ENCODE measurements at places on chromosomes 4 and X.
A peak's percentile ranks its signal among the peaks of the same experiment; 100 is the strongest.

DNA sequence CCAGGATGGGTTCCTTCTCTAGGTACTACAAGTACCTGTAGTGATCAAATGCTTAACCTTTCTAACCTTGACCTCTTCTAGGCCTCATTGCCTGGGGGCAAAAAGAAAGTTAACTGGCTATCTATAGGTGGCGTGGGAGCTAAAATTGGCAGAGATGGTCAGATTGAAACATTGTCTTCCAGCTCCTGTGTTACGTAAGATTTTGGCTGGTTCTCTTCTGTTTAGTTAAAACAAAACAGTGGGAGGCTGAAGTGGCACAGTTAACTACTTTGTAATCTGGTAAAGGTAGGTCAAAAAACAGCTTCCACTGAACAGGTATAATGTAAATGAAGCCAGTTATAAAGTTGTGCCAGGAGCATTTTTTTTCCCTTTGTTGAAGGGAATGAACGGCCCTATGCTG lies 115.2 kb downstream of the MBNL3 start:
- no peak for DNase-seq

DNA sequence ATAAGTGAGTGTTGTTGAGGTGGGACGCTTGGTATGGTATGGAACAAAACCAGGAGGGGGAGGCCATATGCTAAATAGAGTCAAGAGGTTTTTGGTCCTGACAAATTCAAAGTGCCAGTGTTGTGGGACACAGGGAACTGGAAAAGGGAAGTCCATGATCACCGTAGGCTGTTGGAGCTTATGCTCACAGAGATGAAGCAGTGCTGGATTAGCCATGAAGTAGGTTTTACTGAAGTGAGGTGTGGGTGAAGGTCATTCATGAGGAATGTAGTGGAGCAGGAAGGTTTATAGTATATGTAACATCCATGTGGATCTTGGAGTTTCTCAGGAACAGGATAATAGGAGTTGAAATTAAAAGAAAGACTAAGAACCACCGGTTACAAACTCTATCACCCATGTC lies 256.1 kb upstream of the PITX2 start:
- no peak for DNase-seq

- no peak for DNase-seq
Observed at GRCh38 chrX:153443476-153444332, 2.2 kb downstream of the TREX2 start.

DNA sequence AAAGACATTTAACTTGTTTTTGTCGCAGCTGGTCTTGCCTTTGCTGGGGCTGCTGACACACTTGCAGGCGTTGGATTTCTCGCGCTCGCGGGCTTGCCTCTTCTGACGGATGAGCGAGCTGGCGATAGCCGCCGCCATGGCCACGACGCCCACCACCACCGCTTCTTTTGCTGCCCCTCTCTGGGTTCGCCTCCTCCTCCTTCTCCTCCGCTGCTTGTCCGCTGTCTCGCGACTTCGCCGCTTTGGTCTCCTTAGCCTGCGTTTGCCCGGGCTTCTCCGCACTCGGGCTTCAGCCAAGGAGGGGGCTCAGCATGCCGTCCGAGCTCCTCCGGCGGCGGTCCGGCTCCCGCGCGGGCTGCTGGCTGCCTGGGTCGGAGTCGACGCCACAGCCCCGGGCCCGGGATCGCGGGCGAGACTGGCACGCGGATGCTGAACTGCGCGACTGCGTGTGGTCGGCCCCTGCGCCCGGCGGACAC lies 613 bp downstream of the FGF13 start:
- DNase-seq = no peak

- no peak for DNase-seq
Observed at GRCh38 chr4:184621518-184621917, 27.7 kb downstream of the CASP3 start.

DNA sequence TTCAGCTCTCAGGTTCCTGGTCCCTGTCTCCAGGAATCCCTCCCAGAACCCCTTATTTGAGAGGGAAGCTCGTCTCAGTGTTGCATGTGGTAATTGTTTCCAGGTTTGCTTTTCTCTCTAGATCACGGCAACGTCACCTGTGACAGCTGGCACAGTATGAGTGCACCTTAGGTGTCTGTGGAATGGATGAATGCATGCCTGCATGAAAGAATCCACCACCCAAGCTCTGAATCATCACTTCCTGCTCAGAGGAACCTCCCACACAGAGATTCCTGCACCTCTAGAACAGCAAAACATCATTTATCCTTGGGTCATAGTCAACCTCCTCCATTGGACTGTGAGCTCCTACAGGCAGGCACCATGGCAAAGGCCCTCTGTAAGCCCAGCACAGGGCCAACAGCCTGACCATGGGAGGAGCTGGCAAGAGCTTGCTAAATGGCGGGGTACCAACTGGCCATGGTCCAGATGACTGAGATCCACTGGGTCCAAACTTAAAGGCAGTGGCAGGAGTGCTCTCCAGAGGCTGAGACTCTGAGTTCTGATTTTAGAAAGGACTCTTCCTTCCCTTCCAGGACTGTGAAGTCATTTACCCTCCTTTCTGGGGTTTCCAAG lies 116.2 kb downstream of the SLC2A9 start:
- no peak for DNase-seq

- DNase-seq = no peak
Observed at GRCh38 chr4:79651456-79651855, 243.4 kb upstream of the GK2 start.

DNA sequence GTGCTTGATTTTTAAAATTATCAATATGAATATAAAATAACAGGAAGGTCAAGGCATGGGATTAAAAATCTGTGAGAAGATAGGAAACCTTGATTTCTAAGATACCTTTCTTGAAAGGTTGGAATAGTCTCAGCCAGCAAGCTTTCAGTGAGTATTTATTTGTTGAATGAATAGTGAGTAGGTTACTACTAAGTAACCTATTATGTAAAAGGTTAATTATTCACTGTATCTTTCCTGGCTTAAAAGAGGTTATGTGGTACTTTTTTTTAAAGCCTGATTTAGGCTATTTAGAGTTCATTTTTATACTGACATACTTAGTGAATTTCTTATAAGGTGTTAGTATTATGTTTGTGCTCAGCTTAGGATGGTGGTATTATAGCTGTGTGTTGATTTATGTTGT lies 123.5 kb downstream of the PTPN13 start:
- no peak for DNase-seq

DNA sequence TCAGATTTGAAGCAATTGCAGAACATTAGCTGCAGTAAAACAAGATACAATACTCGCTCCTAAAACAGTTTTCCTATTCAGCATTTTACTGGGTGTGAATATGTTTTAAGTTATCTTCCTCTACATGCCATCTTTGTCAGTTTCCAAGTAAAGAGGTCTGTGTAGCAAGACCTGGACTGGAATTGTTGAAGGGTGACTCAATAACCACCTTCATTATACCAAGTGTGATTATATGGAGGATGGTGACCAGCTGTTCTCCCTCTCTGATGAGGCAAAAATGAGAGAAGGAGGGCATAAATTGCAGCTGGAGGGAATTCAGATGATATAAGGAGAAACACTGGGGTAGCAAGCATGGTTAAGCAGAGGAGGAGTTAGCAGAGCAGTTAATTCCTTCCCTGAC lies 922.1 kb upstream of the SLIT2 start:
- no peak for DNase-seq

DNA sequence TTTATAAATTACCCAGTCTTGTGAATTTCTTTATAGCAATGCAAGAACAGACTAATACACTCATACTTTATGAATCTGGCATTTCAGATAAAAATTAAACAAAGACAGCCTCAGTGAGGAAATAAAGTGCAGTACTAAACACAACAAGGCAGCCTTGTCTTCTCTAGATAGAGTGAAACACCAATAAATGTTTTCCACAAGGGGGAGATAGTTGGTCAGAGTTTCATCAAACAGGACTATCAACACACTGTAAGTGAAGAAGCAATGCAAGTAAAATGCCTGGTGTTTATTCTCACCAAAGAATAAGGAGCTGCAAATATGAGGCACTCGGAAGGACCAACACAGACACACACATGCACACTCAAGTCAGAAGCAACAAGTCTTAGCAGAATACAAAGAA lies 62.8 kb downstream of the FAM9B start:
- DNase-seq = no peak

DNA sequence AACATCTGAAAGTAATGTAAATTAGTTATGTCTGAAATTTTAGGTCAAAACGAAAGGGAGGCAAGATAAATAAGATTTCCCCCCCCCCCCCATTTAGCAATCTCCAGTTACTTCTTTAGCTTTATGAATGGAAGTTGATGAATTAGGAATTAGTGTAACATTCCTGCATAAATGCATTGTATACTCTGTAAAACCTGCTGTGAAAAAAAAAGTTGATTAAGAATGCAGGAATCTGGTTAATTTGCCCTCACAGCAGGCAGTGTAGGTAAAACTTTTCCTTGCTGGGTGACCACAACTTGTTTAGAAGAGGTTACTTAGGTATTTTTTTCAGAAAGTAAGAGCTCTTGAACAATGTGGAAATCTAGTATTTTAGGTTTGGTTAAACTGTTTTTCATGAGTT lies 15.3 kb downstream of the LARP7 start:
- no peak for DNase-seq

DNA sequence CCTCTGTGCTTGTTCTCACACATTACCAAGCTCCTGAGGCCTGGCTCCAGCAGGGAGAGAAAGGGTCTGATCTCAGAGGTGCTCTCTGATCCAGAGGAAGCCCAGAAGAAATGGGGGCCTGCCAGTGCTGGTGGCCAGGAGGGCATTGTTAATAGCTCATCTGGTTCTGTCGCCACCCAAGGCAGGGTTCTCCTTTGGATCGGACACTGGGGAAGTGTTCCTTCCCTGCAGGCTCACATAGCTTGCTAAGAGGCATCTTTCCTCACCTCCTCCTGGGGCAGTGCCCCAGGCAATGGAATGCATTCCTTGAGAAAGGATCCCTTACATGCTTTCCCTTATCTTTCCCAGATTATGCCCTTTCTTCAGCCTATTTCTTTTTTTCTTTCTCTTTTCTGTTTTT lies 53.8 kb downstream of the RBM47 start:
- DNase-seq = no peak

DNA sequence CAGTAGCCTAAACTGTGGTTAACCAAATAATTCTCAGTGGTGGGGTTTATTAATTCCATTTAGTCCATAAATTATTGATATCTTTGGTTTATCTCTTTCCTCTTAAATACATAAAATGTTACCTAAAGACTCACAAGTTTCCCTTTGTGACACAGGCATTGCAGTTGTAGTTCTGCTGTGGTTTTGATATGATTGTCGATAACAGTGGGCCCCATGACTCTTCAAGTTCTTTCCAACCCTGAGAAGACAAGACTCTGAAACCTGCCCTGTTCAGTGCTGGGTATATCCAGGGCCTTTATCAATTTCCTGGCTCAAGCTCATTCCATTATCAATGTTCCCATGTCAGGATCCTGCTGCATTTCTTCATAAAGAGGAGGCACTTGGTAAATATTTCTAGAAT lies 117.9 kb upstream of the TBC1D9 start:
- no peak for DNase-seq

- no peak for DNase-seq
Observed at GRCh38 chr4:28421221-28421620, 1560.6 kb downstream of the STIM2 start.

DNA sequence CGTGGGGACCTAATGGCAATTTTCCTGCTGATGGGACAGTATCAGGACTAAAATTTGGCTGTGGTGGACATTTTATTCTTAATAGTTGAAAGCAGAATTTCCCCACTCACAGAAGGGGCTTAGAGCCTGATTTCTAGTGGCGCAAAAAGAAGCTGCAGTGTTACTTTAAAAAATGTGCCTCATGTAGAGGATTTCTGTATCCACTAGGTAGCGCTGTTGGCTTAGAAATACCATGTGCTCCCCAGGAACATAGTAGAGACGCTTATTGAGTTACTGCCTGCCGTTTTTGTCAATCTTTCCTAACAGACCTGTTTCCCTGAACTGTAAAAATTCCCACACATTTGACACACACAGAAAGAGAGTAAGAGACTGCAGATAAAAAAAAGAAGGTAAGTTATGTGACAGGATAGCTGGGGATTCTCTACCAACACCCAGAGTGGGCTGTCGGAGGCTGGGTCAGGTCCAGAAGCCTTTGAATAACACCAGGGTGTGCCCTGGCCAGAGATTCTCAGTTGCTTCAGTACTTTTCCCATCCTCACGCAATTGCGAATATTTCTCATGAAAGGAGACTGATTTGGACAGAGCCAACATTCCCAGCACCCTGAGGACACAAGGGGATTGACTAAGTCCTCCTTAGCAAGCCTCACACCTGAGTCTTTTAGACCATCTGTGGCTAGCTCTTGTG lies 88.4 kb downstream of the ZXDA start:
- no peak for DNase-seq

DNA sequence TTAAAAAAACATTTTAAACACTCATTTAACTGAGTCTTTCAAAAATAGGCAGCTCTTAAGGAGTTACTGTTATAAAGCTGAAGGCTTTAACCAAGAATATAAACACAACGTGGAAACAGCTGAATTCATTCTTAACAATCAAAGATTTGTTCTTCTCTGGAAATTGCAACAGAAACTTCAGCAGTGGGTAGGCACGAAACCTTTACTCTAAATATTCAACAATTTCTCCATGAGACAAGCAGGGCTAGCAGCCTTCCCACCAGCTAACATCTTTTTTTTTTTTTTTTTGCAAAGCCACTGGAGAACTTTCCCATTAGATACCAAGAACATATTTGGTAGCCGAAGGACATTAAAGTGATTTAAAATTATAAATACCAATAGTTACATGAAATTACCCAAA lies 78.2 kb upstream of the PRSS48 start:
- no peak for DNase-seq

GRCh38 chr4:103012060-103012459 lies 7.4 kb downstream of the SLC9B1 start:
- no peak for DNase-seq

DNA sequence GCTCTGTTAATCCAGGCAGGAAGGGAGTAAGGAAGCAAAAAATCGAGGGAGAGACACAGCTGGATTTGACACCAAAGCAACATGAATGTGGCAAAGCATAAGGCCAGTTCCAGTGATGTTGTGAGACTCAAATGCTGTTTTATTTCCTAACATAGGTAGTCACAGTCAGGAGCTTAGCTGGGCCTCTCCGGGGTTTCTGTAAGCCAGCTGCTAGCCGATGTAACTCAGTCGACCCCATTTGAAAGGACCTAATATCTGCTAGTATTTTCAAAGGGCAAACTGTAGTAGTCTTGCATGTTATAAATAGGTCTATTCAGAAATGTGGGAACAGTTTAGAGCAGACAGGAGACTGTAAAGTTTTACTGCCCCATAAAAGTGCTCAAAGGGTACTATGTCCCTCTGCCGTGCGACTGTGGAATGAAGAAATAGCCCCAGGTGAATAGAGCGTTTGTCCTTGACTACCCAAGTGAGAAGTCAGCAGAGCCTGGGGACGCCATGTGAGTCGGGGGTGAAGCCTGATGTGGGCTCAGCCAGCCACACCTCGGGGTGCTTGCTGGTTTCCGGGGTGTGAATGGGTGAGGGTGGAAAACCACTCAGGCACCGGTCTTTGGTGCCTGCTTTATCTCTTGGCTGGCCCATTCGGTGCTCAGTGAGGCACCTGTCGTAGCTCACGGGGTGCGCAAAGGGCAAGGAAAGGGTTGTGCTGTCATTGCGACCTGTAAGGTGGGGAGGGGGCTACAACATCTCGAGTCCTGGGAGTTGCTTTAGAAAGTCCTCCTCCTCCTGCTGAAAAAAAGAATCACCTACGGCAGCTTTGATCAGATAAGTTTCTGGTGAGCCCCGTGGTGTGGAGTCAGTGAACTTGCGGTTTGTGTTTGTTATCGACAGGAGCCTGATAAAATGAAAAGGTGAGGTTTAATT lies 745 bp downstream of the TRIM2 start:
- no peak for DNase-seq

GRCh38 chr4:6327220-6327917 lies 57.7 kb downstream of the WFS1 start:
- DNase-seq = peak; percentile 64

All from hypothalamus (tissue), 51 donors.